ENCODE measurements at places on chromosomes 4 and X.
A peak's percentile ranks its signal among the peaks of the same experiment; 100 is the strongest.

GRCh38 chr4:59314637-59315036 is 1885.5 kb upstream of the ADGRL3 start:
- no peak for DNase-seq

DNA sequence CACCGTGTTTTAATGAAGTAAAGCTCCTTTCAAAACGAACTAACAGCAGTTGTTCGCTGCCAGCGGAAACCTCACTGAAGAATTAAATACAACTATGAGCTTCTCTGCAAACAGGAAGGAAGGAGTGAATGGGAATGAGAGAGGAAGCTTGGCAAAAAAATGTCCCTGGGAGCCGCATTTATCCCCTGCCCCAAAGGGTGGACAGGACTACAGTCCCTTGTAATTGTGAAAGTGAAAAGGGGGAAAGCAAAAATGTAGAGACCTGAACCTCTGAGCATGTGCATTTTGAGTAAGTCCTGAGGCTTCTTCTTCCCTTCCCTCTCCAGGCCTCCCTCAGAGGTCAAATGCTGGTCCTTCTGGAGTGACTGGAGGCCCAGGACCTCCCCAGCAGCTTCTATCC is 53.8 kb upstream of the BMP2K start:
- DNase-seq: no peak

GRCh38 chr4:56183344-56183959 is 203.8 kb downstream of the AASDH start:
- DNase-seq: no peak

- no peak for DNase-seq
Observed at GRCh38 chrX:68431836-68432235, 1.5 kb downstream of the OPHN1 start.

- no peak for DNase-seq
Observed at GRCh38 chr4:81883530-81884450, 412.1 kb upstream of the RASGEF1B start.

GRCh38 chr4:124288706-124289486 is 423.6 kb downstream of the ANKRD50 start:
- DNase-seq: no peak

GRCh38 chr4:120801137-120801758 is 121.3 kb downstream of the PRDM5 start:
- DNase-seq: peak; percentile 21

DNA sequence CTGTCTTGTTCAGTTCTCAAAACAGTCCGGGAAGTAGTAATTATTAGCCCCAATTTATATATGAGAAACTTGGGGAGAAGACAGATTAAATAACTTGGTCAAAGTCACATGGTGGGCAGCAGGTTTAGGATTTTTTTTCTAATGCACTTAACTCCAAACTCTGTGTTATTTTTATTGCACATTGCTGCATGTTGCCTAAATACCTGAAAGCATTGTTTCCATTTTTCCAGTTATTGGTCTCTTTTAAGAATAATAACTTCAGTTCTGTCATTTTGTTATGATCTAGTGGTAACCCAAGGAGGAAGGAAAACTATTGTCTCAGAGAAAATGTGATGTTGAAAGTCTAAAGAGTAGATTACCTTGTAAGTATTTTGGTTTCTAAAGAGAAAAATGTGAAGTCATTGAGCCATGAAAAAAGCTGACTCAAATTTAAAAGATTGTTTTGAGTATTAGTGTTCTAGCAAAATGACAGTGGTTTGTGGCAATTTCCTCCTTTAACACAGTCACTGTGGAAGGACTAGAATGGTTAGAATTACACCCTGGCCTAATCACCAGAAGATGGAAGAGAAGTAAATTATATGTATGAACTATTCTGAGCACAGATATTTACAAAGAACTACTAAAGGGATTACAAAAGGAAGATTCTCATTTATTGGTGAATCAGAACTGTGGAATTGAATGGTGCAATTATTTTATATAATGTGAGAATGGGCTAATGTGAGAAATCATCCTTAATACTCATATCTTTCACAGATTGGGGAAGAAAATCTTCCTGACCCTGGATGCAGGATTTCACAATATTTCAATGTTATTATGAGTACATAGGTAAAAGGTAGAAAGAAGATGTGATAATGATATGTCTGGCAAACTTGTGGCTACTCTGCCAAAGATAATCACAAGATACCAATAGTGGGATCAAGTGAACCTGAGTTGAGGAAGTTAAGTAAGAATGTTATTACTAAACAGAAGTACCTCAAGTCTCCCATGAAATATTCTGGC is 21.7 kb upstream of the CXCL8 start:
- no peak for DNase-seq

- no peak for DNase-seq
Observed at GRCh38 chr4:85788604-85789003, 313.7 kb downstream of the ARHGAP24 start.

DNA sequence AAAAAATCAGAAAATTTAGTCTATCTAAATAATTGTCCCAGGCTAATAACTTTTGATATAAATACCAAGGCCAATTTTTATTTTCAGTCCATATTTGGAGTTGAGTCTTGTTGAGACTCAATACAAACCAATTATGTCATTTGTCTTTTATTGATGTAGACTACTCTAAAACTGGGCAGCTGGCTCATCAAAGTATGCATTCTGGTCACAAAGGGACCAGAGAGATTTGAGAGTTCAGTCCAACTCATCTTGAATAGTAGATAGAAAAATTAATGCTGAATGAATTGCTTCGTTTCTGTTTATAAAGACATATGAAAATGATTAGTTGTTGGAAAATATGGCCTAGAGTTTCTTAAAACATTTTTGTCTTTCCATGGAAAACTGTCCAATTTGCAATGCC is 412.5 kb upstream of the KLHL4 start:
- DNase-seq: no peak

DNA sequence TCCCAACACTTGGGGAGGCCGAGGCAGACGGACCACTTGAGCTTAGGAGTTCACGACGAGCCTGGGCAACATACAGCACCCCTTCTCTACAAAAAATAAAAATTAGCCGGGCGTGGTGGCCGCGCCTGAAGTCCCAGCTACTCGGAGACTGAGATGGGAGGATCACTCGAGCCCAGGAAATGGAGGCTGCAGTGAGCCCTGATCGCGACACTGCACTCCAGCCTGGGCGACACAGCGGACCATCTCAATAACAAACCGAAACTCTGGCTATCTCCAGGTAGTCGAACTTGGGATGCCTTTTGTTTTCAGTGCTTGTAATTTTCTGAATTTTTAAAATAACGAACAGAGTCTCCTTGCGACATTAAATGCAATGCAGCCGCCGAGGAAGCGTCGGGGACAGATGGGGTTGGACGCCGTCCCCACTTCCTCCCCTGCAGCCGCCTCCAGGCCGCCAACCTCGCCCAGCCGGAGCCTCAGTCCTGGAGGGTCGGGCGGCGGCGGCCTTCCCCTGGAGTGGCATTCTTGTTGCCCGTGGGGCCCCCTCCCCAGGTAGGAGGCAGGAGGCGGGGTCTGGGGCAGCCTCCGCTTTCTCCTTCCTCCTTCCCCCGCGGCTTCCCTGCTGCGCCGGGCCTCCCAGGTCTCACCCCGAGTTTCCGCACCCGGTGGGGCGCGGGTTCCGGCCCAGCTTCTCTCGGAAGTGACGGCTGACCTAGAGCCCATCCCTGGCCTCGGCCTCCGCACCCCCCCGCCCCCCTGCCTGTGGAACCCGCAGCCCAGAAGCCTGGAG is 14.6 kb downstream of the HMX1 start:
- DNase-seq: no peak

GRCh38 chrX:100643956-100644860 is at the start of gene SRPX2:
Gene SRPX2 (plus strand): TSS chrX:100644199. CDS start chrX:100646323, 2,124 bp downstream.
- DNase-seq: peak; percentile 77

GRCh38 chr4:91330555-91331137 is 973.1 kb upstream of the GRID2 start:
- DNase-seq: no peak

GRCh38 chrX:1261285-1261684 is 7.3 kb upstream of the CSF2RA start:
- no peak for DNase-seq

GRCh38 chrX:640641-641040 is 10.1 kb downstream of the SHOX start:
- no peak for DNase-seq

DNA sequence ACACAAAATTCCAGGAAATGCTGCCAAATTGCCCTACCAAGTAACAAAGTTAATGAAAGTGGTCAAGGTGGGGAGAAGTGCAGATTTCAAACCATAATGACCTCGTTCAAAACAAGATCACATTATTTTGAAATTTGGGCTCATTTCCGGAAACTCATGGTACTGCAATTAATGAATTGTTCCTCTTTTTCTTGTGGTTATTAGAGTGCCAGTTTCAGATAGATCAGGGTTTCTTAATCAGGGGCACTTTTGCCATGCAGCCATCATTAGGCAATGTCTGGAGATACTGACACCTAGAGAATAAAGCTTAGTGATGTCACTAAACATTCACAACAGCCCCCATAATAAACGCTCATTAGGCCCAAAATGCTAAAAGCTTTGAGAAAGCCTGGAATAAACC is 381.5 kb upstream of the GALNT7 start:
- no peak for DNase-seq

- DNase-seq: no peak
Observed at GRCh38 chr4:1055721-1056590, 44.5 kb downstream of the FGFRL1 start.

- DNase-seq: no peak
Observed at GRCh38 chrX:148441387-148441786, 59.0 kb upstream of the AFF2 start.
